Stimulated activated CD8-positive, alpha-beta memory T cell treated with anti-CD3 and anti-CD28 coated beads, Interleukin-15, amount 100 ng/mL, for 48 hours (primary cell): ENCODE measurements at places on chromosomes 2 and 18.

DNA sequence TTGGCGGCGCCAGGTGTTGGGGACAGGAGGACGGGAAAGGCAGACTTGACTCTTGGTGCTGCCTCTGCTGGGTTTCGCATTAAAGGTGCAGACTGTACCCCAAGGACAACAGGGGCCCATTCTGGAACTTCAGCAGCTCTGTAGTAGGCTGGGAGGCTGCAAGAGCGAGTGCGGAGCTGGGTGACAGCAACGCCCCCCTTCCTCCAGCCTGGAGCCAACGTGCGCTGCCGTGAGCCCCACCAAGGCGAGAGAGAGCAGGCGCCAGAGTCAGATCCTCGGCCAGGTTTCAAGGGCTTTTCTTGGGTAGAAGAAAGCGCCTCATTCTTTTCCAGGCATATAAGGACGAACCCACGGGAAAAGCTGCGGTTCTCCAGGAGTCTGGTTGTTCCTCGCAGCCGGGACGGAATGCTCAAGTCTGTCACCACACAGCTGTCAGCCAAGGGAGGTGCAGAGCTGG lies 1.9 kb downstream of the DOK6 start:
- DNase-seq, result no peak

GRCh38 chr2:54360055-54360792 lies 95.9 kb upstream of the SPTBN1 start:
- no peak for DNase-seq

- DNase-seq, result no peak
These were observed 1.0 kb upstream of the HDAC4 start for GRCh38 chr2:239401881-239402233.

DNA sequence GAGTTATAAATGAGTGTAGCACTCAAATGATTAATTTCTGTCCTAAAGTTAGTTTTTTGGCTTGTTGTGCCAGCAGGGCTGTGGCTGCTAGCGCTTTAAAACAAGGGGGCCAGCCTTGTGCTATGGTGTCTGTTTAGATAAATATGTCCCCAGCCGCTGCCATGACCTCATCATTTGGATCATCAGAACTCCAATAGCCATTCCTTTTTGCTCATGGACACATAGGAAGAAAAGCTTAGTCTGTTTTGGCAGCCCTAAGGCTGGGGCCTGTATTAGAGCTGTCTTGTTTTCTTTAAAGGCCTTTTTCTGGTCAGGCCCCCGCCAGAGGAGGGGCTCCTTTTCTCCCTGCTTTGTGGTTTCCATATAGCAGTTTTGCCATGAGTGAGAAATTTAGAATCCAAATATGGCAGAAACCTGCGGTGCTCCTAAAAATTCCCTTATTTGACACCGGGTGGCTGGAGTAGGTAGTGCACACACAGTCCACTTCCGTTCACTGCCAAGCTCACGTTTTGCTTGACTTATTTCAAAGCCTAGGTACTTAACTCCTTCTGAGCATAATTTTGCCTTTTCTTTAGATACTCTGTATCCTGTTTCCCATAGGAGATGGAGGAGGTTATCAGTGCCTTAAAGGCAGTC lies 60.4 kb upstream of the SLC35G4 start:
- DNase-seq, result no peak

DNA sequence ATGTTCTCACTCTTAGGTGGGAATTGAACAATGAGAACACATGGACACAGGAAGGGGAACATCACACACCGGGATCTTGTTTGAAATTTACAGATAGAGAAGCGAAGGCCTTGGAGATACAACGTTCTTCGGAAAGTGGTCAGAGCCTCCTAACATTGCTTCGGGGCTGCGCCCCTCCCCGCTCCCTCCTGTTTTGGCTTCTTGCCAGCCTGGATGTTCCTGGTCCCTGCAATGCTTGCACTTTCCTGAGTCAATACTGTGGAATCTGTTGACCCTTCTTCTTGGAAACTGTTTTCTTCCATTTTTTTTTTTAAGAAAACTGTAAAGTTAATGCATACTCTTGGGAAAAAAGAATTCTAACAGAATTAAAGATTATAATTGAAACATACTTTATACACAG lies 360.8 kb downstream of the SOCS6 start:
- no peak for DNase-seq

DNA sequence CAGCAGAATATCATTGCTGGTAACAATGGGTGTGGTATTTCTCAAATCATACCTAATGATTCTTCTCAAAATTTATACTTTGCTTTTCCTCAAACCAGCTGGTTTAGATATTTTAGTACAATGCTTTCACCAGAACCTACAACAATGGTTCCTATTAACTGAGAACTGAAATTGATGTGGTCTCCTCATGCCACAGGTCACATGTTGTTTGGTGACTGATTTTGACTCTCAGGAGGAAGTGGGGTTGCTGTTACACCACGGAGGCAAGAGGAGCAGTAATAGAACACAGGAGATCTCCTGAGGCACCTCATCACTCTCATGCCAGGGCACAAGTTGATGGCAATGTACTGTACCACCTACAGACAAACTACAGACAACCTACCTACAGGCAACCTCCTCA lies 3.0 kb upstream of the CEP68 start:
- no peak for DNase-seq

DNA sequence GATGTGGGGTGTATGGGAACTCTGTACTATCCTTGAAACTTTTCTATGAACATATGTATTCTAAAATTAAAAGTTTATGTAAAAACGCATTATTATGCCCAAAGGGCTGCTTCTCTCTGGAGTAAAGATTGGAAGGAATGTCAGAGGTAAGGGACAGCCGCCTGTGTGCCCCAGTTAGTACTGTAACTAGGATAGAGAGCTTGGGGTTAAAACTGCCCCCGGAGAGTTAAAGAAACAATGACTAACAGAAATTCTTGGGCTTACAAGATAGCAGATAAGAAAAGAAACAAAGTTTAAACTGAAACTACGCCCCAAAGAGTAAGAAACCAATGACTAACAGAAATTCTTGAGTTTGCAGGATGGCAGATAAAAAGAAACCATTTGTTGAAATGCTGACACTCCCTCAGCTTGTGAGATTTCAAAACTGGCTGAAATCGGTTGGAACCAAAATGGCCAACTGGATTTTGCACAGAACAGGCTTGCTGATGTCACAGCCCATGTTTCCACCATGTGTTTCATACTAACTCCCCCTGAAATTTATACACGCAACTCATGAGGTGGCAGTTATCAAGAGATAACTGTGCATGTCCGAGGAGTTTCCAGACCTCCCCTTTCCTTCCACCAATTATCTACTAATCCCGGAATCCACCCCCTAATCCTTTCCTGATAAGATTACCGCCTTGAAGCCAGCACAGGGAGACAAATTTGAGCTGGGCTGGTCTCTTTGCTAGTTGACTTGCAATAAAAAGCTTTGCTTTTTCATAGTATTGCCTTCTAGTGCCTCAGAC lies 8.7 kb upstream of the TXNDC2 start:
- no peak for DNase-seq

GRCh38 chr2:140392824-140393223 lies 1612.6 kb upstream of the NXPH2 start:
- no peak for DNase-seq

DNA sequence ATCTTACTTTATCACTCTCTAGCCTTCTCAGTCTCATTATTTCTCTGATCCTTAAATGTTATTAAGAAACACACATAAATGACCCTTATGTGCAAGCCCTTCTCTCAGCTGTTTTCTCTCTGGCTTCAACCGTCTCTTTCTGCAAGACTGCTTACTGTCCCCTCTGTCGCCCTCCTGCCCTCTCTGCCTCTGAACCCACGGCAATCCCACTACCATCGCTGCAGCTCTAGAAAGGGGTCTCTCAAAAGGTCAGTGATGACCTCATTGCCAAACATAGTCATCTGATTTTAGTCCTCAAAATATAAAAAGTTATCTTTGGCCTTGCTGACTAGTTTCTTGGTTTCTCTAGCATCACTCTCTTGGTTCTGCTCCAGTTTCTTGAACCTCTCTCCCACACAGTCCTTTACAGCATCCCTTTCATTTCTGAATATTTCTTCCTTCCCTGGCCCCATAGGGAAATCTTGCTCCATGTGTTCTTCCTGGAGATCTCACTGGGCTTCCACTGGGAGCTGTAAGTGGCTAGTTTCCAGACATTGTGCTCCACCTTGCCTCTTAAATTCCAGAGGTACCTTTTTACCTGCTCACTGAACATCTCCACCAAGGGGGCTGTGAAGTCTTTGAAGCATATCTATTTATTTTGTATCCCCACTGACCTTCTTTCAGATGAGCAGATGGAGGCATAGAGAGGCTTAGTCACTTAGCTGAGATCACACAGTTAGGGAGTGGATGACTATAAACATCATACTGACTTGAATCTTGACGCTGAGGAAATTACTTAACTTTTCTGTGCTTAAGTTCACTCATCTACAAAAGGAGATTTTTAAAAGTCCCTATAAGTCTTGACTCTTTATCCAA lies 96.2 kb downstream of the PDE1A start:
- DNase-seq, result no peak

GRCh38 chr2:74223941-74224770 lies 25.7 kb downstream of the MTHFD2 start:
- no peak for DNase-seq

DNA sequence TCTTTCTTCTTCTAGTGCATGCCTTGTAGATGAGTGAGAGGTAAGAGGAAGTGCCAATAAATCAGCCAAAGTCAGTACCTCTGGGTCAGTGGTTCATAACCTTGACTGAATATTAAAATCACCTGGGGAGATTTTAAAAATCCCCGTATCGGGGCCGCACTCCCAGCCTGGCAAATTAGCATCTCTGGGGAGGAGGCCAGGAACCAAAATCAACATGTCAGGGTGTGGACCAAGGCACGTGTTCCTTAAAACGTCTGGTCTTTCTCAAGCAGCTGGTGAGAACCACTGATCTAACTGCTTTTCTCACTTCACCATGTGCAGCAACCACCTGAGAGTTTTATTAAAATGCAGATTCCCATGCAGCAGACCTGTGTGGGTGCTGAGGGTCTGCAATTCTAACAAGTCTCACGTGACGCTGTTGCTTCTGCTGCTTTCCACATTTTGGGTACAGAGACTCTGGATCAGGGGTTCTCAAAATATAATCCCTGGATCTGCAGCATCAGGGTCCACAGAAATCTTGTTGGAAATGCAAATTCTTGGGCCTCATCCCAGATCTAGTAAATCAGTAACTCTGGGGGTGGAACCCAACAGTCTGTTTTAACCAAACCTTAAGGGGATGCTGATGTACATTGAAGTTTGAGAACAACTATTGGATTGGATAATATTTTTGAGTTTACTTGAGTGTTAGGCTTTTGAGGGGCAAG lies 49.5 kb downstream of the CHST9 start:
- DNase-seq, result no peak

GRCh38 chr18:1102848-1103247 lies 198.2 kb downstream of the ADCYAP1 start:
- DNase-seq, result no peak

GRCh38 chr2:70552501-70553333 lies 909 bp downstream of the TGFA start:
- no peak for DNase-seq

GRCh38 chr2:45627911-45628310 lies 16.8 kb upstream of the SRBD1 start:
- DNase-seq, result no peak
